NCI-H146 (cell line): ENCODE measurements at places on chromosomes 3 and 15.

DNA sequence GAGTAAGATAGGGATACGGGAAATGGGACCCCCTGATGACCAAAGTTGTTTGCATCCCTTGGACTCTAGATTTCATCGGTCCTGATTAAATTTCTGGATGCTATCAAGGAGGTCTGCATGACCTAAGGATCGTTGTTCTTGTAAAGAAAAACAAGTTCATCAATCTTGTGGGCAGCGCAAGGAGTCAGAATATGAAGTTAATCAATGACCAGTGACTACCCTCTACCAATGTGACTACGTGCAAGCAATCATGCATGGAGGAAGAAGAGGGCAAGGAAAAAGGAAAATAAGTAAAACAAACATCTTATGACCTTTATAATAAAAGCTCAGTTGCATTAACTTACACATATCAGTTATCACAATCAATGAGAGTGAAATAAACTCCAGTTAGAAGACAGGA, 139.7 kb downstream of the RTP4 start:
- DNase-seq, result no peak

DNA sequence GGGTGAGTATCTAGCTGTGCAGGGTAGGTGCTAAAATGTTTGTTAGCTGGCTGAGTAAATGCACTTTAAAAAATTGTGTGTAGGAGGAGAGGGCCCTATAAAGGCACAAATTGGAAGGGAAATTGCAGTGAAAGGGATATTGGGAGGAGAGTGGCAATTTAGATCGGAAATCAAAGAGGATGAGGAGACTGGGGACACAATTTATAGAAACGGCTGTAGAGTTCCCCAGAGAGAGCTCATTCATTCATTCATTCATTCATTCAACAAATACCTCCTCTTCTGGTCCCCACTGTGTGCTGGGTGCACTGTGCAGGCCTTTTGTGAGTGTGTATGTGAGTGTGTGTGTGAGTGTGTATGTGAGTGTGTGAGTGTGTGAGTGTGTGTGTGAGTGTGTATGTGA, 2.4 kb downstream of the DNAJA4 start:
- DNase-seq, result no peak

GRCh38 chr15:66757521-66757920, 55.5 kb downstream of the SMAD6 start:
- DNase-seq, result no peak

GRCh38 chr3:48151058-48151806, 37.0 kb downstream of the CDC25A start:
- peak; percentile 80 for DNase-seq

- peak; percentile 72 for DNase-seq
Observed at GRCh38 chr3:32502118-32502945, at the start of gene CMTM6. TSS of gene CMTM6 (minus strand) at chr3:32502852. CDS start at chr3:32502745, 107 bp downstream.

GRCh38 chr15:89820666-89821611, 6.3 kb upstream of the ANPEP start:
- no peak for DNase-seq

DNA sequence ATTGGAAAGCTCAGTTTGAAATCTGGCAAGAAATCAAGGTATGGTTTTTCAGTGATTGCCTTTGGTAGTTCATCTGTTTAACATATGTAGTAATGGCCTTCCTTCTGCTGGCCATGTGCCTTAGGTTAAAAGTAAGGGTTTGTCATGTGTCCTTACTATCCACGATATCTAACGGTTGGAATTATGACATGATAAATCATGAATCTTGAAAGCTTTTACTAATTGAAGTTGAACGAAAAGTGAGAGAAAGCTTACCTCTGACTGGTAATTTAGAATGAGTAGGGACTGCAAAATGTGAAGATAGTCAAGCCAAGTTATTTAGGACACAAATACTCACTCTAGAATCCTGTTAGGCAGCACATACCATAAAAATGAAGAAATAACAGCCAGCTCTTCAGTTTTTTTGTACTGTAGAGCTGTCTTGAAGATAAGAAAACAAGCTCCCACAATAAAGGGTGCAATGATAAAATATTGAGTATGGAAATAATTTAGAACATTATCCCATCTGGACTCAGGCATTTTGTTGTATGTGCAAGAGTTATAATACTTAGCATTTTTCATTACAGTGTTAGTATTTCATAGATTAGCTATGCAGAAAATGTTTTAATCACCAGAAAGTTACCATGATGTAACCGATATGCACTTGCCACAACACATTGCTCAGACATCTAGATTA, 303.4 kb downstream of the ZNF385D start:
- no peak for DNase-seq

DNA sequence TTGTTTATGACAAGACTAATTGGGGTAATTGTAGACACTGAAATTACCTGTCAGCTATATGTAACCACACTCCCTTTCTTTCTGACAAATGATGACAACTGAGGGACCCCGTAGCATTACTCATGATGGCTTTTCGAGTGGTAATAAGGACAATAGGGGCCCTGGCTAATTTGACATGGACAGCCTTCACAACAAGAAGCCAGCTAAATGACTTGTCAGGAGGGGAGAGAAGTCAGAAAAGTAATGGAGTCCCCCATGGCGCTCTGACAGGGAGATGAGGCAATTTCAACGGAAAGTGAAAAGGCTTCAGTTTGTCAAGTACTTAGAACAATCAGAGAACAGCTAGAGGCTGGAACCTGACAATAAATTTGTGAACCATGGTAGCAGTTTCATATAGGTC, 177.3 kb downstream of the CDIN1 start:
- DNase-seq, result peak; percentile 70

DNA sequence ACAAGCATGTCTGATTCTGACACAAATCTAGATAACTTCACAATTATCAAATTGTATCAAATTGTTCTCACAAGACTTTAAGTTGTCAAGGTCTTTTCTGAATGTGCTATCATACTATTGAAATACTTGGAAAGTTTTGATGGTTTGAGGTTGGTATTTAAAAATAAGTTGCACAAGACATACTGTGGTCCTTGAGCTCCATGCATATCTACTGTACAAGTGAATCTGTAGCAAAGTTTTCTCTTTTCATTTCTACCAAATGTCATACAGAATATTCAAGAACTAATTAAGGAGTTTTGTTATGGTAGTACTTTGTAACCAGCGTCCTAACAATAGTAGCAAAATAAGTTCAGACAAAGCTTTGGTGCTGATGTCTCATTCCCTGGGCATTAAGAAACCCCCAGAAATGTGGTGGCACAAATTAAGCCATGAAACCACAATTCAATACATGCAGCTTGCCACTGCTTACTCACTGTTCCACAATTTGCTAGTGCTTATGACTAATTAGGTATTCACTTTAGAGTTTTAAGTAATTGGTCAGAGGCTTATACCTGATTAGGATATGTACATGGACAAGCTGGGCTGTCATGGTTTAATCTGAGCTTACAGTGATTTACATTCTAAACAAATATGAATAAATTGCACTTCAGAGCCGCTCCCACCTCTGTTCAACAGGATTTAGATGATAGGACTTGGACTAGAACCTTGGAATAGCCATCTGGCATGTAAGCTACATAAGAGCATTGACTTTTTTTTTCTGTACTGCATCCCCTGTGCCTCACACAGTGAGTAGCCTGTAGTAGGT, 8.8 kb downstream of the TBC1D23 start:
- no peak for DNase-seq

DNA sequence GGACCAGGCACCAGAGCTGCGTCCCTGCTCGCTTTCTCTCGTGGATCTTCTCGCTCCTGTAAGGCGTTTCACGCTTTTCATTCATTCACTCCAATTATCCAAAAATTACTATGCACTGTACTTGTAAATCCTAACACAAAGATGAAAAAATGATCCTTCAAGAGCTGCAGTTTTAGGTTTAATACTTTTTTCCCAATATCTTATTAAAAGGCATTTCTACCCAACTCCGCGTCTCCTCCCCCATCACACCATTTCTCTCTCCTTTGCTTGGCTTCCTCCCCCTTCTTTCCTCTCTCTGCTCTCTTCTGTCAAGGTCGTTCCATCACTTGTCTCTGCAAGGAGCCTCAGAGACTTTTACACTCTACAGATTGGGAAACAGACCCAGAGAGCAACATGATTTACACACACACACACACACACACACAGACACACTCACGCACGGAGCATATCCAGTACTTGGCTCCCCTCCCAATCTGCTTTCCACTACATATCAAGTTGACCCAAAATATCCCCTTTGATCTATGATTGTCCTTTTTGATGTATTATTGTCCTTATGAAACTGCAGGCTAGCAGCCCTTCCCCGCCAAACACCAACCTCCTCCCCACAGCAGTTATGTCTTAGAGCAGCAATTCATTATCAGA, 479 bp upstream of the CLDN1 start:
- peak; percentile 40 for DNase-seq

DNA sequence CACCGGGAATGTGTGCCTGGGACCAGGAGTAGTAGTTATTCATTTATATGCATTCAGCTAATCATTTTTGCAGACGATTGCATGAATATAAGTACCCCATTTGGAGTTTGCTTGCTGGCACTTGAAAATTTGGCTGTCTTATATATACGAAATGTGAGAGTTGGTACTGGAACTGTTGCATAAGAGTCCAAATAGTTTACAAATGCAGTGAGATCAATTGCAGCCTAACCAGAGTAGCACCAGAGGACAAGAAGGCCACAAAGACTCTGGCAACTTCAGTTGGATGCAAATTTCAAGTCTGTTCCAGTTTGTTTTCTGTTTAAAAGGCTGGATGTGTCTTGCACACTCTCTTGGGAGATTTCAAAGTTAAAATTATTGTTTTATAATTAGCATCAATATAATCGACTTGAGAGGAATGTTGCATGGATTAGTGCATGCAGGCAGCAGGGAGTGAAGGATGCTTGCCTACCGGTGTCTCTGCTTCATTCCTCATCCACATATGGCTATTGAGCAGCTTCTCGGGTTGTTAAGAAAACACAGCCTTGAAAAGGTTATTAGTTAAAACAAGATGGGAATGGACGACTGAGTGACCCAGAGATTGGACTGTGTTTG, 213.0 kb downstream of the PTPRG start:
- DNase-seq, result no peak

GRCh38 chr15:68784206-68784605, 36.5 kb downstream of the ANP32A start:
- no peak for DNase-seq

- no peak for DNase-seq
Observed at GRCh38 chr3:37856381-37856780, 5.3 kb upstream of the CTDSPL start.

DNA sequence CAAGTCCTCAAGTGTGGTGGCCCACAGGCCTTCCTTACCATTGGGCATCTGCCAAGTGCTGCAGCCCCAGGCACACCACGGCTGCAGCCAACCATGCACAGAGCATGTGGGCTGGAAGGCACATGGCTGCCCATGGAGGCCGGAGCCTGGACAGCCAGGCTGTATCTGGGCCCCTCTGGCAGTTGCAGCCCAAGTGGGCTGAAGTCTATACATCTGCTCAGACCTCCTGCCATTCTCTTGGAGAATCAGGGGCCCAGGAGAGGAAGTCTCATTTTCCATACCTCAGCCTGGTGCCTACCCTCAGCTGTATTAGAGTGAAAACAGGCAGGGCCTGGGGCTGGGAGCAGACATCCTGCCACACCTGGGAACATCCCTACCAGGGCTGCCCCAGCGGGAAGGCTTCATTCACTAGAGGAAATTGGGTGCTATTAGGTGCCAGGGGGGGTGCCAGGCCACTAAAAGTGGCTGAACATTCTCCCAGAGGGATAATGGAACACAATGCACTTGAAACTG, 48.0 kb upstream of the SLCO2A1 start:
- DNase-seq, result no peak
